ENCODE measurements at places on chromosomes 6 and 20.

DNA sequence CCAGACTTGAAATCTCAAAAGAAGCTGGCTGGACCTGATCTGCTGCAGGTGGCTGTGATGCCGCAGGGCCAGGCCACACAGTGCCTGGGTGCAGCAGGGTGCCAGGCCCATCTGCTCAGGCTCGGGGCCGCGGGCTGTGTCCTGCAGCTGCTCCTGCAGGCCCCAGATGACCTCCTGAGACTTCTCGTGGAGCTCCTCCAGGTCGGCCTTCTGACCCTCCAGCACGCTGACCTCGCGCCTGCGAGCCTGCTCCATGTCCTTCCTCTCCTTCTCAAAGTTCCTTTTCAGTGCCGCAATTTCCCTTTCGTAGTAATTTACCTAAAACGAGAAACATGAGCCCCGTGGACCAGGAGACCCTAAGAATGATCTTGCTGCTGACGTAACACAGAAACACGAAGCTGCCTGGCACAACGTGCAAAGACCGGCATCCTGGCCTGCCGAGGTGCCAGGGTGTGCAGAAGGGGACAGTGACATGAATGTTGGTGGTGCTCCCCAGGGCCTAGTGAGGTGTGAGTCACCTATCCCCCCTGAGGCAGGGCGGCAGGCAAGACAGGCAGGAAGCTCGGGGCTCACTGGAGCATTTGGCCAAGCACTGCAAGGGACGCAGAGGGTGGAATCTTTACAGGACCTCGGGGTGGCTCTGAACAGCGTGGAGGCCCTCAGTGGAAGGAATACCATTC is 71.6 kb downstream of the GINS1 start:
- H3K36me3 ChIP-seq, result no peaks in the 10 kb centered on the region
- DNase-seq, result no peak
- no peaks in the 10 kb centered on the region for H3K27me3 ChIP-seq
- H3K4me3 ChIP-seq, result no peak overlapping the region
- H3K27ac ChIP-seq, result no peak overlapping the region
- peaks cover 6% of the 10 kb centered on the region for H3K4me1 ChIP-seq

DNA sequence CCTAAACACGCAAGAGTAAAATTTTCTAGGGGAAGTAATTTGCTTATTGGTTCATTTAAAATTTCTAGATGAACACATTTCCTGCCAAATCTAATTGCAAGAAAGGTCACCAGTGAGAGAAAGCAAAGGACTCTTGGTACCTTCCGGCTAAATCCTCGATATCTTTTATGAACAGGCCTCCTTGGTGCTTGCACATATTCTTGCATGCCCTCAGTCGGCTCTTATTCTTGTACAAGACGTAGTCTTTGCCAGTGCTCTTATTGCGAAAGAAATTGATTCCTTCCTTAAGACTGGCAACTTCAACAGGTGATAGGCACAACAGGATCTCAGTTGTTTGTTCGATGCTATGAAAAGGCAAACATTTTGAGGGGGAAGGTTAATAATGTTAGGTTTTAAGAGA is 141.7 kb upstream of the CARMIL1 start:
- H3K4me1 ChIP-seq, result peaks cover 21% of the 10 kb centered on the region
- H3K27me3 ChIP-seq, result no peaks in the 10 kb centered on the region
- peak overlapping the region; percentile 71 for H3K27ac ChIP-seq
- no peak for DNase-seq

GRCh38 chr20:52313341-52313963 is 121.9 kb upstream of the ZFP64 start:
- no peaks in the 10 kb centered on the region for H3K36me3 ChIP-seq
- H3K4me3 ChIP-seq, result no peak overlapping the region
- no peaks in the 10 kb centered on the region for H3K27me3 ChIP-seq
- DNase-seq, result no peak
- no peak overlapping the region for H3K27ac ChIP-seq
- no peaks in the 10 kb centered on the region for H3K4me1 ChIP-seq

DNA sequence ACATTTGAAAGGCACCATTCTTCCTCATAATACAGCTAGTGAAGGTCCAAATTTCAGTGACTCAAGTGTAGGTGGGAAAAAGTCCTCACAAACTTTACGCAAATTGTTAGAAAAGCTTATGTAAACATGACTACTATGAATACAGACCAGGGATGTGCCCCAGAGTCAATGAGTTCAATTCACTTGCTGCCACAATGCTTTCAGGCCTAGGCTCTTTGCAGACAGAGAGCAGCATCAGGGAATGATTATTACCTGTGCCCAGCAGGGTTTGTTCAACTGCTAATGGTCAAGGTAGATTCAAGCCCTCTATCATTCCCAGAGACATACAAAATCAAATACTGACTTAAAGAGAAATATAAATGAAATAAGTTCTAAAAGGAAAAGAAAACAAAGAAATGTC is 84.0 kb downstream of the LAMA2 start:
- no peaks in the 10 kb centered on the region for H3K27me3 ChIP-seq
- DNase-seq, result no peak
- no peaks in the 10 kb centered on the region for H3K4me1 ChIP-seq
- H3K36me3 ChIP-seq, result no peaks in the 10 kb centered on the region

GRCh38 chr6:7726416-7727085 is 652 bp downstream of the BMP6 start:
- peak overlapping the region; percentile 34 for H3K4me3 ChIP-seq
- H3K27me3 ChIP-seq, result peaks cover 60% of the 10 kb centered on the region
- no peak overlapping the region for H3K27ac ChIP-seq
- no peak for DNase-seq
- no peaks in the 10 kb centered on the region for H3K36me3 ChIP-seq

GRCh38 chr6:113857556-113858479 is 673 bp downstream of the MARCKS start:
- peaks cover 62% of the 10 kb centered on the region for H3K27me3 ChIP-seq
- H3K27ac ChIP-seq, result no peak overlapping the region
- DNase-seq, result no peak

DNA sequence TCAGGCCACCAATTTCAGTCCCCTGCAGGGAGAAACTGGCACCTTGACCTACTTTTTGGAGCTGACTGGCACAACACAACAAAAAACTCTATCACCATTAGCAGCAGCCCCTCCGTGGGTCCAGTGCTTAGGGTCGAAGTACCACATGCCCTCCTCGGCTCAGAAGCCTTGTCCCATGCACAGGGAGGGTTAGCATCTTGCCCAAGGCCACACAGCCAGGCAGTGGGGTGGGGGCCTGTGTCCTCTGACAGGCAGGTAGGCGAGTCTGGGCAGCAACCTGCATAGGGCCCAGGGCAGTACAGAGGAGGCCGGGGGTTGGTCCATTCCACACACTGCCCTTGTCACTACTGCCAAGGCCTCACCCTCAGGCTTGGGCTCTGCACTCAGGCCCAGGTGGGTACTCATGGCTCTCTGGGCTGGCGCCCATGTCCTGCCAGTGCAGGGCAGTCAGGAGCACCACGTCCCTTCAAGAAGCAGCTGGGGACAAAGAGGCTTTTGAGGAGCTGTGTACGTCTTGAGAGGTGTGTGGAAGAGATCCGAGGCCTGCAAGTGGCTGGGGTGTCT is 53.6 kb downstream of the PYGB start:
- no peak overlapping the region for H3K4me3 ChIP-seq
- H3K27ac ChIP-seq, result no peak overlapping the region
- H3K36me3 ChIP-seq, result peaks cover 18% of the 10 kb centered on the region
- no peak for DNase-seq
- H3K4me1 ChIP-seq, result no peaks in the 10 kb centered on the region
- no peaks in the 10 kb centered on the region for H3K27me3 ChIP-seq

DNA sequence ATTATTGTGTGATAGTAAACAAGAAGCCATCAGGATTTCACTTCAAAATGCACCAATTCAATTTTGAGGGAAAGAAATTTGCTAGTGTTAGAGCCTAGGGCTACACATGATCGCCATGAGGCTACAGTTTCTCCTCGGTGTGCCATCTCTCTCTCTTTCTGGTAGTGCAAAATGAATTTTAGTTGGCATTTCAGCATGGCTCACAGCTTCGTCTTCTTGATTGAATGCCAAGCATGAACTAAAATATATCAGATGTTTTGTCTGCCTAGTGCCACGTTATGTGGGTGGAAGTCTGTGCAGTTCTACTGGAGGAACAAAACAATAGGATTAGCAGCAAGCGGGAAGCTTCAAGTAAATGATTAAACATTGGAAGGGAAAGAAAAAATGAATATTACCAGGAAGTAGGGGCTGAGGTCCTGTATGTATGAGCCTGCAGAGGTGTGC is 6.8 kb upstream of the MRAP2 start:
- no peak overlapping the region for H3K27ac ChIP-seq

DNA sequence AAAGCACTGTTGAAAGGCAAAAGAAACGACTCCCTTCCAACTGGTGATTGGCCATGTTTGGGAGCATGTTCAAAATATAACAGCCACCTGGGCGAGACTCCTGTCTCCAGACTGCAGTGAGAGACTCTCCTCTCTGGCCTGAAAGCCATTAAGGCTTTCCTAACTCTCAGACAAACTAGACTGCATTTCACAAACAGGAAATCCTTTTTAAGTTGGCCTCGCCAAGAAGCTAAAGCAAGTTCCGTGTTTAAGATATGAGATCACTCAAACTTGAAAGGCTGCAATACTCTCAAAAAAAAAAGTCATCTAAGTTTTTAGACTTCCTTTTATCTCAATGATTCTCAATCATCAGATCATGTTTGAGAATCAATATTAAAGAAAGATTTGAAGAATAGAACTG is 117.0 kb downstream of the TFAP2A start:
- no peaks in the 10 kb centered on the region for H3K4me1 ChIP-seq
- DNase-seq, result no peak
- no peak overlapping the region for H3K27ac ChIP-seq
- no peaks in the 10 kb centered on the region for H3K36me3 ChIP-seq

- no peaks in the 10 kb centered on the region for H3K27me3 ChIP-seq
- no peak for DNase-seq
- H3K27ac ChIP-seq, result no peak overlapping the region
These were observed 143.1 kb downstream of the CDH26 start for GRCh38 chr20:60101201-60101890.

DNA sequence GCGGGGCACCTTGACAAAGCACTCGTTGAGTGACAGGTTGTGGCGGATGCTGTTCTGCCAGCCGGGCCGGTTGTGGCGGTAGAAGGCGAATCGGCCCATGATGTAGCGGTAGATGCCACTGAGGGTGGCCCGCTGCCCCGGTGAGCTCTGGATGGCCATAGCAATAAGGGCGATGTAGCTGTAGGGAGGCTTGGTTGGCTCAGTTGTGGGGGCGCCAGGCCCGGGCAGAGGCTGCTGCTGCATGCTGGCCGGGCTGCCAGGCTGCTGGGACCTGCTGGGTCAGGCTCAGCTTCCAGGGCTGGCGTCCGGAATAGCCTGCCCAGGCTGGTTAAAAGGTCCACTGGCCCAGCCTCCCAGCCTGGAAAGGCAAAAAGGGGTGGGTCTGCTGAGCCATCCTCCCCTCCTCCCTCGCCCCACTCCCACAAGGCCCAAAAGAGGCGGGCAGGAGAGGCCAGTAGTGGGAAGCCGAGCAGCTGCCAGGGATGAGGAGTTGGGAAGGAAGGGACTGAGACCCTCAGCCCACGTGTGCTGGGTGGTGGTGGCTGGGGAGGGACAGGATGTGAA is at the start of gene FOXS1:
Gene FOXS1 (minus strand): TSS at position 305 of the 564 bp plus-strand sequence. CDS start 62 bp downstream, at position 243.
- no peaks in the 10 kb centered on the region for H3K4me1 ChIP-seq
- H3K4me3 ChIP-seq, result no peak within 1 kb of the TSS
- H3K27me3 ChIP-seq, result peaks cover 7% of the 10 kb centered on the region
- H3K27ac ChIP-seq, result no peak within 1 kb of the TSS

DNA sequence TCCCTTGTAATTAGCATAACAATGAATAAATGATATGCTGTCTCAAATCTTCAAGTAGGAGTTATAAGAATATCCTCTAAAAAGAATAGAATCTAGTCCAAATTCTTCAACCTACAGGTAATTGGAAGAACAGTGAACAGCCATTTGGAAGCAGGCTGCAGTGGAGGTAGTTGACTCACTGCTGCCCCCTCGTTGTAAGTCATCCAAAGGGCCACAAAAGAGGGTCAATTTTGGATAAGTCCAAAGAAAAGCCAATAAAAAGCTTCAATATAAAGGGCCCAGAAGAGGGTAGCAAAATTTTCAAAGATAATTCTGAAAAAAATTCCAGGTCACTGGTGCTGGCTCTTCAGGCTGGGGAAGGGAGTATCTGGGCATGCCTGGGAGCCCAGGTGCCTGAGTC is 60.8 kb upstream of the SSTR4 start:
- no peak for DNase-seq
- no peaks in the 10 kb centered on the region for H3K4me1 ChIP-seq
- no peak overlapping the region for H3K27ac ChIP-seq

GRCh38 chr20:6692566-6693173 is 74.8 kb upstream of the BMP2 start:
- DNase-seq, result no peak
- no peaks in the 10 kb centered on the region for H3K36me3 ChIP-seq
- no peaks in the 10 kb centered on the region for H3K4me1 ChIP-seq
- no peaks in the 10 kb centered on the region for H3K27me3 ChIP-seq

DNA sequence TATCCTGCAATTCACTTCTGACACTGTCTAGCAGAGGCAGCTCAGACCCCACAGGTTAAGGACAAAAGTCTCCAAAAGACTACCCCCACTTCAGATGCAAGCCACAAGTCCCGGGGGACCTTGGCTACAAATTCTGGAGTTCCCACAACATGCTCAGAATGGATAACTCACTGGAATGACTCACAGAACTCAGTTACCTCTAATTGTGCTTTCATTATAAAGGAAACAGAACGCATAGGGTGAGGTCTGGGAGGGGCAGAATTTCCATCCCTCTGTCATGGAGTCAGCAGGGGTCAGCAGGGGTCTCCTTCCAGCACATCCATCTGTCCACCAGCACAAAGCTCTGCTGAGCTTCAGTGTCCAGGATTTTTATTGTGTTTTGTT is 184.2 kb downstream of the CDH4 start:
- H3K4me3 ChIP-seq, result no peak overlapping the region
- no peaks in the 10 kb centered on the region for H3K4me1 ChIP-seq
- H3K36me3 ChIP-seq, result no peaks in the 10 kb centered on the region
- H3K27ac ChIP-seq, result no peak overlapping the region
- H3K27me3 ChIP-seq, result peaks cover 2% of the 10 kb centered on the region

DNA sequence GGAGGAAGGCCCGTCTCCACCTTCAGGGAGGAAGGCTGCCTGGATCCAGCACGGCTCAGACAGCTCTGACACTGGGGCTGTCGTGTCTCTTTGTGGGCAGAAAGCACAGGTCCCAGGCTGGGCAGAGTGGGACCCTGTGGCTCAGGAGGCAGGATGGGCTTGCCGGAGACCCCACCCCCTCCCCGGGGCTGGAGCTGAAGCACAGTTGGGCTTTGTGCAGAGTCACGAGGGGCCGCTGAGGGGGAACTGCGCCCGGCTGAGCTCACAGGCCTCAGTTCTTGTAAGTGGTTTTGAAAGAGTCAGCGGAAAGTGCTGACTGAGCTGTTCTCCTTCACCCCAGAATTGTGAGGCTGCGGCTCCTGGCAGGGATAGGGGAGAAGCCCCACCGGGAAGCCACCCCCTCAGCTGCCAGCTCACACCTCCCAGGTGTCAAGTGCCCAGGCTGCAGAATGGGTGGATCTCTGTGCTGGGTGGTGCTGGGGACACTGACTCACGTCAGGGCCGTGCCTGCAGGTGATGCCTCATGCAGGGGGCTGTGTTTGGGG is 145.5 kb upstream of the RNF24 start:
- no peaks in the 10 kb centered on the region for H3K27me3 ChIP-seq
- no peak overlapping the region for H3K27ac ChIP-seq
- H3K36me3 ChIP-seq, result no peaks in the 10 kb centered on the region
- DNase-seq, result peak; percentile 13
- no peak overlapping the region for H3K4me3 ChIP-seq
- peaks cover 16% of the 10 kb centered on the region for H3K4me1 ChIP-seq

Measured in CD4-positive, alpha-beta T cell (primary cell).